Naive thymus-derived CD4-positive, alpha-beta T cell (primary cell): ENCODE measurements at places on chromosomes 1 and 21.

DNA sequence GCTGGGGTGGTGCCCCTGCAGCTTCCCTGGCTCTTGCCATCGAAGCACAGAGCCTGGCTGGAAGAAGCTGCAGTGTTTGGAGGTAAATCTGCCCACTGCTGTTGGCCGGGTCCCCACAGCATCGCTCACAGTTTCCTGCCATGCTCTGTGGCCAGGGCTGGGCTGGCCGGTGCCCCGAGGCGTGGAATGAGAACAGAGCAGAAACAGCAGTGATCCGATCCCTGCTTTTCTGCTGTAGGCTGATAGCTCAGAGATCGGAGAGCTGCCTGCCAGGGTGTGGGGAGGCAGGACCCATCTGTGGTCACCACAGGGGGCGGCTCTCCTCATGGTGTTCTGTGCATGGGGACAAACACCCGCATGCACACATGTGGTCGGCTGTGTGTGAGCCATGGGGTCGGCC is 11.5 kb downstream of the SLC45A1 start:
- DNase-seq = no peak

- DNase-seq = no peak
These were observed 150.5 kb downstream of the DPYD start for GRCh38 chr1:97770376-97770775.

GRCh38 chr1:69661686-69662085 is 94.0 kb downstream of the LRRC7 start:
- no peak for DNase-seq

DNA sequence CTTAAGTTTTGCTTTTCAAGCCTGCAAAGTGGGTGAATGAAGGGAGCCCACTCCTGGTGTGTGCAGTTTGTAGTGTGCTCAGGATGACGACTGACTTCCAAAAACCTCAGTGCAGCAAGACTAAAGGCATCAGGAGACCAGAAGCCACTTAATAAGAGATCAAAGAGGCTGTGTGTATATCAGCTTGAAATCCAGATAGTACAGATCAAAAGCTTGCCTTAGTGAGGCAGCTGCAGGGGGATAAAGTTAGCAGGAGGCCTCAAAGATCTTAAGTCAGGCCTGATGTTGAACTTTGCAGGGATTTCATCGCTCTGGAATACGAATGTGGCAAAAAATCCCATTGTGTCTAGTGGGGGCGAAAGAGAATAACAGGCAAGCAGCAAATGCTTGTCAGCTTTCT is 99.8 kb downstream of the PATJ start:
- DNase-seq = no peak

DNA sequence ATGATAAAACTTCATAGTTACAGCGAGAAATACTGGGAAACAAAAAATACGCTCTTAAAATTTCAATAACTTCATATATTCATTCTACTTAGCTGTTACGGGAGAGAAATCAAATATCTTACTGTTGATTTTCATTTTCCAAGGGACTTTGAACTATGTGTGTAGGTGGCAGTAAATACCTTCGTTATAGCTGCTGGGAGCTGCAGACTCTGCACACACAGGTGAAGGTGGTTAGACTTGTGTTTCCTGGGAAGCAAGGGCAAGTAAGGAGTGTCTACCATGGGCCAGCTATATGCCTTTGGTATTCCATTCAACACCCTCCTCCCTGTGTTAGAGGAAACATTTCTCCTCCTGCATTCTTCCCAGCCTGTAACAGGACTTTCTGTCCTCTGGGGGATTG is 51.4 kb upstream of the DIRAS3 start:
- no peak for DNase-seq
